ENCODE measurements at places on chromosomes 2 and 18.

GRCh38 chr2:134501476-134502091 lies 217.2 kb downstream of the TMEM163 start:
- no peak for DNase-seq

- DNase-seq = no peak
These were observed 6.4 kb upstream of the SH3BP4 start for GRCh38 chr2:234945339-234945873.

DNA sequence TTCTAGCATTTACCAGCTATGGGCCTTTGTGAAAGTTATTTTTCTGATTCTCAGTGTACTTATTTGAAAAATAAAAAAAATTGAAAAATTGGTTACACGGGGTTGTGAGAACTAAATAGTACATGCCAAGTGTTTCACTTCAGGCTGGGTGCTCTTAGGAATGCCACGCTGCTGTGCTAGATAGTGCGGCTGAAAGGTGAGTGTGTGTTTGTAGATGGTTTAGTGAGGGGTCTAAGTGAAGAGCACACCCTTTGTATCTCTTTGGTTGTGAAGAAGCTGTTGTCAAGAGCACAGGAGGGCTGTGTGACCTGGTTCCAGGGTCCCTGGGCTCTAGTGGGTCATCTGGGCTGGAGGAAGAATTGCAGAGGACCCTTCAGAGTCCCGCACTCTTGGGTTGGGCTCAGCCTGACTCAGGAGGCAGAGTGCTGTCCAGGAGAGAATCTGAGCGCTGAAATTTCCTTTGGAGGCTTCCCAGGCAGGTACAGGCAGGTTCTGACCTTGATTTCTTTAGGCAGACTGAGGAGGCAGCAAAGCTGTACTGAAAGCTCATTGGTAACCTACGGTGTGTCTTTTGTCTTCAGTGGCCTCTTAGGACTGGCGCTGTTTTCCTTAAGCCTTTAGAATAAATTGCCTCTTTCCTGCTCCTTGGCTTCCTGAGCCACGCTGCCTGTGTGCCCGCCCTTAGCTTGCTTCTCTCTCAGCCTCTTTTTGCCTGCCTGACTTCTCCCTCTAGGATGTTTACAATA lies 44.4 kb downstream of the MAP4K4 start:
- DNase-seq = no peak

DNA sequence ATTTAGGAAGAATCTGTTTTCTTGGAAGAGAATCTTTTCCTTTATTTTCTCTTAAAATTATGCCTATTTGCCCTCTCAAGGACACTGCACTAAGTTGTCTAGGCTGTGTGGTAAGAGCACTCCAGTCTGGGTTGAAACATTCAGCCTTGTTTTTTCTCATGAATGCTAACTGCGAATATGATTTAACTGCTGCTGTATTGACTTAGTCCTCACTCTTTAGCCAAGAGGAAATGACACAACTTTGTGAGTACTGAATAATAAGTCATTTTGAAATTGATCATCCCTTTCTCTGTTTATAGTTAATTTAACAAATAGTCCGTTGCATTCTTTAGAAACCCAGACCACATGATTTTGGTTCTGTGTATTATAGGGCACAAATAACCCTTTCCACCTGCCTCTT lies 4.5 kb upstream of the RND3 start:
- DNase-seq = no peak

DNA sequence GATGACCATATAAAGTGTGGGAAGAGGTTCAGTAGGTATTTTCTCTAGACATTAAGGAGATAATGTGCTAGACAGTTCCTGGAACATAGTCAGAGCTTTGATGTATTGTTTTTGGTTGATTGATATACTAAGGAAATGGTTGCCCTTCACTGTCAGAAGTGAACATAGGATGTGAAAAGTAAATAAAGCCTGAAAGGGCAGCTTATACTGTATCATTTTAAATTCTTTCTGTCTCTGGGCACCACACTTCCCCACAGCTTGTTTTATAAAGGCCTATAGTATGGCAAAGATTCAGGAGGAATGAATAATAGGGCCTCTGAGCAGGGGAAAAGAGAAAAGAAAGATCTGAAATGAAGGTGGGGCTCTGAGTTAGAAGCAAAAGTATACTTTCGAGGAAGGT lies 72.7 kb upstream of the ITPRID2 start:
- DNase-seq = no peak

DNA sequence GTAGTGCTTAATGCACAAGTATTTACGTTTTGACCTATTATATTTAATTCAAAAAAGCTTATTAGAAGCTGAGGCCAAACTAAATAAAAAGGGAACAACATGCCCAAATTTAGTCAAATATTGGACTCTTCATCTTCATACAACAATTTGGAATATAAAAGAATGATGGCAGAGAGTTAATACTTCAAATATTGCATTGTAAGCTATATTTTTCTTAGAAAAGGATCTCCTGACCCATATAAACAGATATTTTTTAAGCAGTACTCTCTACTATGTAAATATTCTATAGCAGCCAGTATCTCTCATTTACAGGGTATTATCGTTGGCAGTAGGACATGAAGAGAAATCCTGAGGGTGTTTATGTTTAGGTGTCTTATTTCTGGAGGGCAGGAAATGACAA lies 531.2 kb downstream of the NYAP2 start:
- DNase-seq = no peak

DNA sequence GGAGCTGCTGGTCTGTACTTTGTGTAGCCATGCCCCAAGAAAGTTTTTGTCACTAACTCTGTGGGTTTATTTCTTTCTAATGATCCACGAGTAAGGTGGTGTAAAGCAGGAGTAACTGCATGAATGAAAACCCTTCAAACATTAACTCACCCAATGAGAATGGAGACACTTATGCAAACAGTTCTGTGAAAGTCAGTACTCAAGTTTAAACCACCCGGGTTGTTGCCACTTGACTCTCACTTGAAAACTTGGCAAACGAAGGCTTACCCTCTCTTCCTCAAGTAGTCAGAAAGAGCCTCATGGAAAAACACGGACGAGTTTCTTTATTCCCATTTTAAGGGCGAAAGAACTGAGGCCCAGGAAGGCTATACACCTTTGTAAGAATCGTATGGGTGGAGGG lies 117.5 kb downstream of the MMADHC start:
- DNase-seq = no peak

GRCh38 chr2:174499371-174499770 lies 12.5 kb upstream of the GPR155 start:
- no peak for DNase-seq

- DNase-seq = peak; percentile 26
These were observed 53.6 kb upstream of the HNMT start for GRCh38 chr2:137910641-137911040.

DNA sequence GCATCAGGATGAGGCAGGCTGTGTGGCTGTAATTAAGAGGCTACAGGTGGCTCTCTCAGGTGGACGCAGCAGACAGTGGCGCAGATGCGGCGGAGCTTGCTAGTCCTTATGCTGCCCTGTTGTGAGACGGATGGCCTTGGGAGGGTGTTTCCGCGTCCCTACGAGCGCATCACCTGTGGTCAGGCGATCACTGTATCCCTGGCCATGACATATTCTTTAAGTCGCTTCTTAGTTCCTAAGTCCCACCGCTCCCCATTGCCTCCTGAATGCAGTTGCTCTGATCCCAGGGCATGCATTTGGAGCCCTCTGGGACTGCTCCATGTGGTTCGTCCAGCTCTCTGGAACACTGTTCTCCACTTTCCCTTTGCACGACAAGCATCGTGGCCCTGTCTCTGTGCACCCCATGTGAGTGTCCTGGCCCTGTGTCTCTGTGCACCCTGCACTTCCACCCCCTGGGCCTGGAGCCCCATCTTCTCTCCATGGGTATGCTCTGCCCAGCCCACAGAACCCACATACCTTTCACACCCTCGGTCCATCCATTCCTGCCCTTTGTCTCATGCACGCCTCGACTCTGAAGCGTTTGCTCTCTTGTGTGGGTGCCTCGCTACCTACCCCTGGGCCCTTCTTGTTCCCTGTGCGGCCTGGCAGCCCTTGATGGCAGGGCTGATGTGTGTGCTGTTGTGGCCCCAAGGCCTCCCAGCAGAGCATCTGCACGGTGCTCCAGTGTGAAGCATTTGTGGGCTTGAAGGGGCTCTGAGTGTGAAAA lies 74.4 kb downstream of the SH3RF3 start:
- no peak for DNase-seq

GRCh38 chr2:52916981-52917380 lies 850.6 kb upstream of the CHAC2 start:
- DNase-seq = no peak

GRCh38 chr2:18749912-18750526 lies 160.7 kb upstream of the NT5C1B start:
- peak; percentile 67 for DNase-seq

- no peak for DNase-seq
These were observed 136.7 kb downstream of the NFATC1 start for GRCh38 chr18:79532313-79533007.

- DNase-seq = peak; percentile 6
These were observed 117.6 kb upstream of the KLF7 start for GRCh38 chr2:207283356-207283755.

DNA sequence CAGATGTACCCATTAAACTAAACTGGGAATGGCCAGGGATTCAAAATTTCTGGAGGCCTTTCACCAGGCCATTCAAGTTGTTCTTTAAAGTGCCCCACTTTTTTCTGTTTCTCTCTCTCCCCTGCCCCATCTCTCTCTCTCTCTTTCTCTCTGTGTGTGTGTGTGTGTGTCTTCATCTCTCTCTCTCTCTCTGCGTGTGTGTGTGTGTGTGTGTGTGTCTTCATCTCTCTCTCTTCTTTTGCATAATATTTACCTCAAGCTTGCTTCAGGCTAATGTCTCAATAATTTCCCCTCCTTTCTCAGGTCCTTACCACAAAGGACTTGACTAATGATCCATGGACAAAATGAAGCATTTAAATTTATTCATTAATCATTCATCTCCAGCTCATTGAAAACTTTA lies 164.2 kb upstream of the KLHL14 start:
- no peak for DNase-seq

DNA sequence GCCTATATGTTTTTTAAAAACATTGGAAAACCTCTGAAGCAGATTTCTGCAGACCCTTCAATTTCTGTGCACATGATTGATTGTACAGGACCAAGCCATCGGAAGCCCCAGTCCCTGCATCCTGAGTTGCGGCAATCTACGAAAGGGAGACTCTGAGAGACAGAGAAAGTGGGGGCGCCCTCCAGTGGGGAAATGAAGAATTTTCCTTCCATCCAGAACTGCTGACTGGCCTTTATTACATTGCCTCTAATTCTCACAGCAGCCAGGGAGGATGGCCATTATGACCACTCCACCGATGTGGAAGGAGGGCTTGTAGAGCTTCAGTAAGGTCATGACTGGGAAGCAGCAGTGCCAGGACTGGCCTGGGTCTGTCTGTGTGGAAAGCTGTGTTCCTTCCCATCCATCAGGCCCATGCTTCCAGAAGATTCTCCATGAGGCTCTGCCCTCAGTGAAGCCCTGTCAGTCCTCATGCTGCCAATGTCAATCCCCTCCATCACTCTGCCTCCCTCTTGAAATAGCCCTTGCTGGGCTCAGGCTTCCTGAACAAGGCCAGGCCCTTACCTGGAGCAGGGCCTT lies 20.0 kb upstream of the RESP18 start:
- DNase-seq = peak; percentile 85

GRCh38 chr18:77073336-77074093 lies 59.1 kb downstream of the MBP start:
- DNase-seq = no peak

DNA sequence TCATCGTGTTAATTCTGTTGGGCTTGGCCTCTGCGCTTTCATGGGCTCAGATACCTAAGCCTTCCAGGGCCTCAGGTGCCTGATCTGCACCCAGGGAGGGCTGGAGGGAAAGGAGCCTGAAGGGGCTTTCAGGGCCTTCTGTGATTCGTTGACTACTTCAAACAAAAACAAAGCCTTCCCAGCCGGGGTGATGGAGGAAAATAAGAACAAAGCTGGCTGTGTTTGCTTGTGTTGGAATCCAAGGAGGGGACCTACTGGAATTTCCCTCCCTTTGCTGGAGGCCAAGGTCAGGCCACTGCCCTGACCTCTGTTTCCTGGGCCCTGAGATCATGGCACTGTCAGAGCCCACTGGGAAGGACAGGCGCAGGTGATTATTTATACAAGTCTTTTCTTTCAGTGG lies 135.3 kb downstream of the KLHL29 start:
- no peak for DNase-seq

- no peak for DNase-seq
These were observed 1.1 kb downstream of the TRABD2A start for GRCh38 chr2:84879584-84880394.

DNA sequence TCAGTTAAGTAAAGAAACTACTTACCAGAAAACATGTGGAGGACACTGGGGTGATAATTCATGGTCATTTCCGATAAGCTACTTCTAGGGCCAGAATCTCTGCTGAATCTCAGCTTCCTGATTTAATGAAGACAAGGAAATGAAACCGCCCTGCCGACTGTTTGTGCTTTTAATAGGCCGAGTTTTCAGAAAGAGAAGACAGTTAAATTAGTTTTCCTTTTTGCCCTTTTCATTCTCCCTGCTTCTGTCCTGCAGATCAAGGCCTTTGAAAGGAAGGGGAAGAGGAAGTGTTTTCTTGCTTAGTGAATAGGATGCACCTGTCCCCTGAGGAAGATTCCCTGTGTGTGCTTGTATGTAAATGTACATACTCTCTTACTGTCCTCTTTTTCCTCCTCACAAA lies 126.6 kb downstream of the SH3RF3 start:
- no peak for DNase-seq

DNA sequence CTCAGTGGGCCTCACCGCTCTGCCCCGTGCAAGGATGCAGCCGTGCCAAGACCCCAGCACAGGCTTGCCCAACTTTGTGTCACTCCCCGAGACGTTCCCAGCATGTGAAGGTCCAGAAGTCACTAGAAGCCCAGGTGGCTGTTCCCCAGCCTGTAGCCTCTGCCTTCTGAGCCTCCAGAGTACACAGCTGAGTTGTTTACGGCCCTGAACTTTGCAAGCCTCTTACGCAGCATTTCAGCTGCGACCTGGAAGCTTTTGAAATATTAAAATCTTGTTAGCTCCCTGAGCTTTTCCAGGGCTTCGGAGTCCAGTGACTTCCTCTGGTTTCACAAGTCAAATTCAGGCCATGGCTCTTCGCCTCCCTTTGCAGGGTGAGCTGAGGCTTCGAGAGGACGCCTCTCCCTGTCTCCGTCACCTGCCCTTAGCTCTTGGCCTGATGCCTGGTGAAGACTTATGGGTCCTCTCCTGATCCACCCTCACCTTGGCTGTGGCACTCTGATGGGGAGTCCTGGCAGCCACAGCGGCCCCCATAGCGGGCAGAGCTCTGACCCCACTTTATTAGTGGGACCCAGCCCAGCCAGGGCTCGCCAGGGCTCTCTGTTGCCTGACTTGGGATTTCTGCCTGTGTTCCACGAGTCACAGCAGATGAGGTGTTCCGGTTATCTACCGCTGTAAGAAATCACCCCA lies 76.5 kb upstream of the HPCAL1 start:
- no peak for DNase-seq

GRCh38 chr2:120344976-120345581 lies 857 bp upstream of the INHBB start:
- DNase-seq = no peak

- DNase-seq = no peak
These were observed 125.0 kb downstream of the LPIN1 start for GRCh38 chr2:11871421-11871820.

GRCh38 chr2:68784188-68784587 lies 49.6 kb downstream of the ARHGAP25 start:
- no peak for DNase-seq

GRCh38 chr2:1784986-1785617 lies 40.8 kb upstream of the PXDN start:
- DNase-seq = no peak
